ENCODE measurements at places on chromosomes 3 and 15.

GRCh38 chr3:3699816-3700633 lies 99.2 kb upstream of the LRRN1 start:
- DNase-seq: no peak

DNA sequence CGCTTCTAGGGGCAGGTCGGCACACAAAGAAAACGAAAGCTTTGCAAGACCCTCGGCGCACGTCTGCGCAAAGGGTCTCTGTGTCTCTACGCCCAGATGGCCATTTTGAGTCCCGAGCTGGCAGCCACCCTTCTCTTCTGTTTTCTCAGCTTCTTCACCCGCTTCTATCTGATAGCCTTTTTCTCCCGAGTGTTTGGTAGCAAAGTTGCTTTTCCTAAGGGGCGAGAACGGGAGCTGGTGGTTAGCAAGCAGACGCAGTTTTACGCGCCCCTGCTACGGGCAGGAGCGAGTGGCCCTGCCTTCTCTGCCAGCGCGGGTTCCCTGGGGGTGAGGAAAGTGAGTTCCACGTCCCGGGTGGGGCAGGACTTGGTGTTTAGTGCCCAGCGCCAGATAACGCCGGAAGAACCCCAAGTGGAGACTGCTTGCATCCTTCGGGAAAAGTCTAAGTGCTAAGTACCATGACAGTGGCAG lies 2.9 kb upstream of the MKRN2 start:
- no peak for DNase-seq

DNA sequence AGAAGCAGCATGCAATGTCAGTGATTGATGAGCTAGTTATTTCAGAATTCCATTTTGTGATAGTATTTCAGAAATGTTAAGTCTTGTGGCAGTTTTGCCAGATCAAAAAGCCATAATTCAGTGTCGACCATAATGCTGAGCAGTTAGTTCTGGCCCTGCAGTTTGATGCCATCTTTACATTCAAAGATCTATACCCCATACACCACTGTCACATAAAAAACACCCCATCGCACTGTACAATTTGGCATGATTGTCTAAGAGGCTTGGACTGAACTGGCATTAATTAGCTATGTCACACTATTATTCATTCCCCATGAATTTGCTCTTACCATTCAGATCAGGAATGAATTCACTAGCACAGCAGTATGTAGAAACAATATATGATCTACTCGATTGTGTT lies 127.7 kb upstream of the EPHA3 start:
- DNase-seq: no peak

DNA sequence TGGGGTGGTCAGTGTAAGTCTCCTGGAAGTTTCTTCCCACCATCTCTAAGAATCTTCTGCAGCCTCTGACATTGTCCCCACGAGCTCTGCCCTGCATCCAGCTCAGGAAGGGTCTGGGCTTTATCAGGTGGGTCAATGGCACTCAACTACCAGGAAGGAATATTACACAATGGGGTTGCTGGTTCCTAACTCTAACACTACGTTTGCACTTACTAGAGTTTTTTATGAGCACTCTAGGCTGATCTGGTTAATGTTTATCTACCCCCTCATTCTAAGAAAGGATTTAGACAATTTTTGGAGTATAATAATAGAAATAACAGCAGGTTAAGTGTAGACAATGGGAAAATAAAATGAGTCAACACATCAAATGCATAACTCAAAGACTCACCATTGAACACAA lies 411.1 kb upstream of the RGMA start:
- no peak for DNase-seq

GRCh38 chr15:74884428-74885223 lies 5.2 kb upstream of the MPI start:
- no peak for DNase-seq

DNA sequence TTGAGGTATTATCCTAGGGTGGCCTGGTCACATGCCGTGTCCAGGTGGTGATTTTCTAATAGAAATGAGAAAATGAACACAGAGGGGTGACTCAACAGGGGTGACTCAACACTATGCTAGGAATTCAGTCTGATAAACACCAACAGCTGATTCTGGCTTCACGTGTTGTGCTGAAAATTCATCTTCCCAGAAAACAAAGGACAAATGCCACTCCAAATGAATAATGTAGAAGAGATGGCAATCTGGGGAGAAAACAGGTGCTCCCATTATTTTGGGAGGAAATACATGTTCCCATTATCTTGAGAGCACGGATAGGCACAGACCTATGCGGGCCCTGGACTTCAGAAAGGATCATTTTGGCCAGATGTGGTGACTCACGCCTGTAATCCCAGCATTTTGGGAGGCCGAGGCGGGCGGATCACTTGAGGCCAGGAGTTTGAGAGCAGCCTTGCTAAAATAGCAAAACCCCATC lies 101.2 kb upstream of the MEX3B start:
- no peak for DNase-seq

DNA sequence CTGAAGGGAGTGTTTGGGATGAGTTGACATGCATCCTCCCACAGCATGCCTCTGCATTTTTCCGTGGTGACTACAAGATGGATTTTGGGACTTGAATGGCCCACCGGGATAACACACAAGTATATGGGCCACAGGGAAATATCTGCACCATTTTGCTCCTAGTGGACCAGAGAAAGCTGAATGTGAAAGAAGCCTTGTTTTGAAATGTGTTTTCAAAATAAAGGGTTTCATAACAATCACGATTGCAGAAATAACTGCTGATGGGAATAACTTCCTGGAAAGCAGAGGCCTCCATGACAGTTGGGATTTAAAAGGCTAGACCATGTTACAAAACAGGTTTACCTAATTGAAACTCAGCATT lies 77.5 kb upstream of the PRR23C start:
- no peak for DNase-seq

GRCh38 chr3:172467170-172467824 lies 19.0 kb upstream of the GHSR start:
- no peak for DNase-seq

- DNase-seq: no peak
These were observed 164.5 kb downstream of the RORA start for GRCh38 chr15:61064651-61065050.

- no peak for DNase-seq
These were observed 77.0 kb upstream of the SLC12A8 start for GRCh38 chr3:125289429-125289981.

- no peak for DNase-seq
These were observed 13.1 kb downstream of the GABRR3 start for GRCh38 chr3:98021830-98022560.

DNA sequence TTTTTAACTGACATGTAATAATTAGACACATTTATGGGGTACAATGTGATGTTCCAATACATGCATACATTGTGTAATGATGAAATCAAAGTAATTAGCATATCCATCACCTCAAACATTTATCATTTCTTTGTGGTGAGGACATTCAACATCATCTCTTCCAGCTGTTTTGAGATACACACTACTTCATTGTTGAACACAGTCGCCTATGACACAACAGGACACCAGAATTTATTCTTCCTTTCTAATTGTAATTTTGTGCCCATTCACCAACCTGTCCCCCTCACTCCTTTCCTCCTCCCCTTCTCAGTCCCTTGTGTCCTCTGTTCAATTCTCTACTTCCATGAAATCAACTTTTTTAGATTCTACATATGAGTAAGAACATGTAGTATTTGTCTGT lies 113.4 kb upstream of the CBLB start:
- no peak for DNase-seq

- no peak for DNase-seq
These were observed 13.2 kb downstream of the ADAMTS9 start for GRCh38 chr3:64674591-64675076.

- no peak for DNase-seq
These were observed 49.3 kb downstream of the STRIT1 start for GRCh38 chr3:155244216-155244615.

- DNase-seq: no peak
These were observed 97.3 kb upstream of the THRB start for GRCh38 chr3:24591661-24592555.

- DNase-seq: no peak
These were observed 270.4 kb upstream of the CTDSPL start for GRCh38 chr3:37591116-37591781.

DNA sequence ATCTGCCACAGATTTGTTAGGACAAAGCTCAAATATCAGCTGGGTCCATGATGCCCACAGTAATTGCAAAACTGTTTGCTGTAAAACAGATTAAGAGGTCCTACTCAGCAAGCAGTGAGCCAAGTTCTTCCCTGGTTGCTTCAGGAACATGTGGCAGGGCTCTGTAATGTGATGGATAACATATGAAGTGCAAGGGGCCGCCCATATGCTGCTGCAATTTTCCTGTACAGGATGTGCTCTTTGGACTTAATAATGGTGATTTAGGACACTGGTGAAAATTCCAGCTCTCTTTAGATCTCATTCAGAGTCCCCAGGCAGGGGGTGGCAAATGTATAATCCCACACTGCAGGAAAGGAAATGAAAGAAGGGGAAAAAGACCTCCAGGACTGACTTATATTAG lies 289.4 kb downstream of the LSAMP start:
- no peak for DNase-seq

GRCh38 chr3:171876680-171877147 lies 33.6 kb downstream of the TMEM212 start:
- no peak for DNase-seq

GRCh38 chr3:121836064-121836463 lies 1.1 kb downstream of the EAF2 start:
- DNase-seq: no peak

GRCh38 chr15:100134586-100134985 lies 207.2 kb downstream of the ADAMTS17 start:
- no peak for DNase-seq

- no peak for DNase-seq
These were observed 16.0 kb upstream of the ACOX2 start for GRCh38 chr3:58553003-58553402.

- no peak for DNase-seq
These were observed 9.4 kb downstream of the MAP6D1 start for GRCh38 chr3:183815951-183816475.

DNA sequence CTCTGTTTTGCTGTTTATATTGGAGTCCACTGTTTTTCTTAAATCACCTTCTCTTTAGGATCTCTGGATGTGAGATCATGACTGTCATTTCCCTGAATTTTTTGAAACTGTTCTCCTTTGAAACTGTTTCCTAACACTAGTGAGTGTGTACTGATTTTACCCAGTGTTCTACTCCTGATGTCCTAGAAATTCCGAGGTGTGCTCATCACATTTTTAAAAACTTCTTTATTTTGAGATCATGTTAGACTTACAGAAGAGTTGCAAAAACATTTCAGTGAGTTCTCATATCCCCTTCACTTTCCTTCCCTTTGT lies 292.6 kb downstream of the NFKBIZ start:
- DNase-seq: no peak

- DNase-seq: no peak
These were observed 140.2 kb downstream of the ITPR1 start for GRCh38 chr3:4633078-4634004.

- no peak for DNase-seq
These were observed 33.4 kb downstream of the RPN1 start for GRCh38 chr3:128617270-128617556.

- no peak for DNase-seq
These were observed 91.8 kb downstream of the DNAJB8 start for GRCh38 chr3:128374746-128375445.

DNA sequence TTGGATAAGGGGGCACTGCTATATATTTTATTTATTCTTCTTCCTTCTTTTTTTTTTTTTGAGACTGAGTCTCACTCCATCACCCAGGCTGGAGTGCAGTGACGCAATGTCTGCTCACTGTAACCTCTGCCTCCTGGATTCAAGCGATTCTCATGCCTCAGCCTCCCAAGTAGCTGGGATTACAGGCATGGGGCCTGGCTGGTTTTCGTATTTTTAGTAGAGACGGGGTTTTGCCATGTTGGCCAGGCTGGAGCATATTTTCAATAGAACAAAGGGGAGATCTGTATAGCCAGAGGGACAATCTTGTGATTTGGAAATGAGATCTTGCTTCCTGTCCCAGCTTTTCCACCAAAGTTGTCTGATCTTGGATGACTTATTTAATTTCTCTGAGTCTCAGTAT lies 133.1 kb upstream of the ABHD17C start:
- no peak for DNase-seq

DNA sequence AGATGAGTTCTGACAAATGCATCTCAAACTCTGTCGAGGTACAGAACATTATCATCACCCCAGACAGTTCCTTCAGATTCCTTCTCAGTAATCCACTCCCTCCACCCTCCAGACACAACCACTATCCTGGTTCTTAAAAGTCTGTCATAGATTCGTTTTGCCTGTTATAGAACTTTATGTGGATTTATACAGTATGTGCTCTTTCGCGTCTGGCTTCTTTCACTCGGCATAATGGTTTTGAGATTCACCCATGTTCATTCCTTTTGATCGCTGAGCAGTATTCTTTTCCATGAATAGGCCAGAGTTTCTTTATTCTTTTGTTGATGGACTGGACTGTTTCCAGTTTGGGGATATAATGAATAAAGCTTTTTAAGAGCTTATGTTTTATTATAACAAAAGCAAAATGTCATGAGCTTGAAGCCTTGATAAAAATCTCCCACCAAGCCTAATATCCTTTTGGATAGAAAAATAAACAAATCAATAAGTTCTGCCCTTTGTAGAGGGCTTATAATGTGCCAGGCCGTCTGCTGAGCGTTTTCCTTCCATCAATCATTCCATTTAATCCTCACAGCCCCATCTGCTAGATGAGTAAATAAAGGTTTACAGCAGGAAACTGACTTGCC lies 21.3 kb upstream of the RFTN1 start:
- DNase-seq: no peak

DNA sequence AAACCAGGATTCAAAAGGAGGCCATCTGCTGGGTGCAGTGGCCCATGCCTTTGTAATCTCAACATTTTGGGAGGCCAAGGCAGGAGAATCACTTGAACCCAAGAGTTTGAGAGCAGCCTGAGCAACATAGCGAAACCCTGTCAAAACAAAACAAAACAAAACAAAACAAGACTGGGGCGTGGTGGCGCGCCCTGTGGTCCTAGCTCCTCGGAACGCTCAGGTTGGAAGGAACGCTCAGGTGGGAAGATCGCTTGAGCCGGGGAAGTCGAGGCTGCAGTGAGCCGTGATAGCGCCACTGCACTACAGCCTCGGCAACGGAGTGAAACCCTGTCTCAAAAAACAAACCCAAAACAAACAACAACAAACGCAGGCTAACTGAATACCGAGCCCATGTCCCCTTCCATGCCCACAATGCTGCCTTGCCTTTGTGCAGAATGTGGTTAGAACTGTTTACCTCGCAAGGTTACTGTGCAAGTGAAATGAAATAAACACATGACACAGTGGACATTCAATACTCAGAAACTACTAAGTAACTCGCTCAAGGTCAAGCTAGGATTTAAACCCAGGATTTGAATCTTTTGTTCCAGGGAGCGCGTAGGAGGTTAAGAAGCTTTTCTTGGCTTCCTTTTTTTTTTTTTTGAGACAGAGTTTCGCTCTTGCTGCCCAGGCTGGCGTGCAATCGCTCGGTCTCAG lies 766 bp upstream of the EMC4 start:
- DNase-seq: no peak

GRCh38 chr3:122679085-122679881 lies 1.4 kb upstream of the PARP14 start:
- peak; percentile 68 for DNase-seq

GRCh38 chr3:172580680-172581401 lies 57.6 kb upstream of the TNFSF10 start:
- no peak for DNase-seq

All from effector CD8-positive, alpha-beta T cell (primary cell).